ENCODE measurements at places on chromosomes 12 and 14. TPM values are rescaled to one million over a fixed set of nuclear protein-coding genes. Genes with fewer than 3 reads are reported as not detected.

RHEBL1 gene
- total RNA-seq, result 8.1 TPM

- H3K27ac ChIP-seq, result no peak overlapping the region
- no peaks in the 10 kb centered on the region for H3K4me1 ChIP-seq
Observed at GRCh38 chr12:119117936-119118335, 60.8 kb upstream of the HSPB8 start.

DNA sequence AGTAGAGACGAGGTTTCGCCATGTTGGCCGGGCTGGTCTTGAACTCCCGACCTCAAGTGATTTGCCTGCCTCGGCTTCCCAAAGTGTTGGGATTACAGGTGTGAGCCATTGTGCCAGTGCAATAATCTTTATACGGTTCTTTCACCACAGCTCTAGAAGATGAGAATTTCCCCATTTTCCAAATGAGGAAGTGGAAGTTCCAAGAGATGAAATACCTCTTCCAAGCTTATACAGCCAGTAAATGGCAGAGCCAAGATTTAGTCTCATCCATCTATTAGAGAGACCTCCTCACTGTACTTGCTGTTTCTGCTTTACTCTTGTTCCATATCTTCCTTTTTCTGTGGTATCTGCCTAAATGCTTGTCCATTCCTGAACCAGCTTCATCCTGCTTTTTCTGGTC is 3.1 kb upstream of the LMNTD1 start:
- no peaks in the 10 kb centered on the region for H3K36me3 ChIP-seq
- H3K27ac ChIP-seq, result no peak overlapping the region
- DNase-seq, result no peak
- no peaks in the 10 kb centered on the region for H3K4me1 ChIP-seq
- peaks cover 5% of the 10 kb centered on the region for H3K27me3 ChIP-seq

GRCh38 chr12:121858662-121859572 is at the start of gene HPD:
HPD (minus strand) TSS chr12:121858859; CDS start chr12:121858823, 36 bp downstream.
- no peaks in the 10 kb centered on the region for H3K36me3 ChIP-seq
- no peak within 1 kb of the TSS for H3K27ac ChIP-seq
- no peaks in the 10 kb centered on the region for H3K27me3 ChIP-seq
- no peak for DNase-seq
- H3K4me3 ChIP-seq, result no peak within 1 kb of the TSS

GRCh38 chr12:82474798-82475184 is 116.5 kb downstream of the METTL25 start:
- no peaks in the 10 kb centered on the region for H3K27me3 ChIP-seq
- no peak for DNase-seq
- H3K36me3 ChIP-seq, result peaks cover 5% of the 10 kb centered on the region
- no peaks in the 10 kb centered on the region for H3K4me1 ChIP-seq

DNA sequence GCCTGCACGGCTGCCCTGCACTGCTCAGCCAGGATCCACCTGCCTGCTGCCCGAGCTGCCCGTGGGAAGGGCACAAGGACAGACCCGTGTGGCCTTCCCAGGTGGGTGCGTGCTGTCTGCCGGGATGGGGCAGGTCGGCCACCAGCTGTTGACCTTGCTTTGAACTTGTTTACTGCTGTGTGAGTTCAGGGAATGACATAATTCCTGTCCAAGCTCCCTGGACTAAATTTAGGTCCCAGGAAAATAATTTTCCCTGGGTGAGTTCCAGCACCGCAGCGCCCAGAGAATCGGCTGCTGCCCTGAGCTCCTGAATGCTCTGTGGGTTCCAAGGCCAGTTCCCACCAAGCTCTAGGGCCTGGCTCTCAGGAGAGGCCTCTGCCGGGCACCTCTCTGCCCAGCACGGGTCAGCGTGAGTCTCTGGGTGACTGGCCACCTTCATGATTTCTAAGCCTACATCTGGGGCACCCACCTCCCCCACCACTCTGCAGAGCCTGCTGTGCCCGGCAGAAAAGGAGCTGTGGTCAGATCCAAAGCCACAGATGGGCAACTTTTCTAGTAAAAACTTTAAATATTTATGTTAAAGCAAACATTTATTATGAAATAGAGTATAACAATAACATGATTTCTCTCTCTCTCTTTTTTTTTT is 27.2 kb upstream of the MLXIP start:
- no peaks in the 10 kb centered on the region for H3K36me3 ChIP-seq
- no peak overlapping the region for H3K27ac ChIP-seq
- no peaks in the 10 kb centered on the region for H3K27me3 ChIP-seq
- H3K4me3 ChIP-seq, result no peak overlapping the region
- peaks cover 4% of the 10 kb centered on the region for H3K4me1 ChIP-seq

NINJ2 gene
- 6.1 TPM for total RNA-seq

- no peak overlapping the region for H3K27ac ChIP-seq
- H3K27me3 ChIP-seq, result no peaks in the 10 kb centered on the region
- no peaks in the 10 kb centered on the region for H3K36me3 ChIP-seq
- no peak overlapping the region for H3K4me3 ChIP-seq
- no peak for DNase-seq
- peaks cover 15% of the 10 kb centered on the region for H3K4me1 ChIP-seq
Observed at GRCh38 chr14:90674716-90675115, 141.5 kb downstream of the TTC7B start.

GRCh38 chr14:41295734-41296133 is 310.9 kb upstream of the LRFN5 start:
- H3K4me1 ChIP-seq, result no peaks in the 10 kb centered on the region
- DNase-seq, result no peak
- no peaks in the 10 kb centered on the region for H3K36me3 ChIP-seq
- H3K27me3 ChIP-seq, result no peaks in the 10 kb centered on the region
- no peak overlapping the region for H3K27ac ChIP-seq

- DNase-seq, result no peak
- no peak overlapping the region for H3K4me3 ChIP-seq
Observed at GRCh38 chr12:16763901-16764300, 157.9 kb upstream of the LMO3 start.

DNA sequence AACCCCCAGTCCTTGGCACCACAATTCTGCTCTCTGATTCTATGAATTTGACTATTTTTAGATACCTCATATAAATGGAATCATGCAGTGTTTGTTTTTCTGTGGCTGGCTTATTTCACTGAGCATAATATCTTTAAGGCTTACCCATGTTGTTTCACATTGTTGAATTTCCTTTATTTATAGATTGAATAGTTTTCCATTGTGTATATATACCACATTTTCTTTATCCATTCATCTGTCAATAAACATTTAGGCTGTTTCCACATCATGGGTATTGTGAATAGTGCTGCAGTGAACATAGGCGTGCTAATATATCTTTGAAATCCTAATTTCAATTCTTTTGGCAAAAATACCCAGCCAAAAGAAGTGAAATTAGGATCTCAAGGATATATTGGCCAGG is 126.7 kb upstream of the SLC38A2 start:
- no peaks in the 10 kb centered on the region for H3K27me3 ChIP-seq
- no peak overlapping the region for H3K4me3 ChIP-seq
- DNase-seq, result no peak
- no peaks in the 10 kb centered on the region for H3K4me1 ChIP-seq
- H3K36me3 ChIP-seq, result no peaks in the 10 kb centered on the region

GRCh38 chr14:98758440-98758839 is 513.6 kb downstream of the BCL11B start:
- no peaks in the 10 kb centered on the region for H3K36me3 ChIP-seq
- no peak for DNase-seq
- H3K27ac ChIP-seq, result no peak overlapping the region
- no peak overlapping the region for H3K4me3 ChIP-seq

NEMP1 gene
- total RNA-seq, result 14.1 TPM

GRCh38 chr14:51818748-51819380 is 41.5 kb upstream of the GNG2 start:
- DNase-seq, result no peak
- no peaks in the 10 kb centered on the region for H3K4me1 ChIP-seq
- peaks cover 3% of the 10 kb centered on the region for H3K36me3 ChIP-seq
- H3K4me3 ChIP-seq, result no peak overlapping the region

PROX2 gene
- not detected for total RNA-seq

OTX2 gene
- not detected for total RNA-seq

DNA sequence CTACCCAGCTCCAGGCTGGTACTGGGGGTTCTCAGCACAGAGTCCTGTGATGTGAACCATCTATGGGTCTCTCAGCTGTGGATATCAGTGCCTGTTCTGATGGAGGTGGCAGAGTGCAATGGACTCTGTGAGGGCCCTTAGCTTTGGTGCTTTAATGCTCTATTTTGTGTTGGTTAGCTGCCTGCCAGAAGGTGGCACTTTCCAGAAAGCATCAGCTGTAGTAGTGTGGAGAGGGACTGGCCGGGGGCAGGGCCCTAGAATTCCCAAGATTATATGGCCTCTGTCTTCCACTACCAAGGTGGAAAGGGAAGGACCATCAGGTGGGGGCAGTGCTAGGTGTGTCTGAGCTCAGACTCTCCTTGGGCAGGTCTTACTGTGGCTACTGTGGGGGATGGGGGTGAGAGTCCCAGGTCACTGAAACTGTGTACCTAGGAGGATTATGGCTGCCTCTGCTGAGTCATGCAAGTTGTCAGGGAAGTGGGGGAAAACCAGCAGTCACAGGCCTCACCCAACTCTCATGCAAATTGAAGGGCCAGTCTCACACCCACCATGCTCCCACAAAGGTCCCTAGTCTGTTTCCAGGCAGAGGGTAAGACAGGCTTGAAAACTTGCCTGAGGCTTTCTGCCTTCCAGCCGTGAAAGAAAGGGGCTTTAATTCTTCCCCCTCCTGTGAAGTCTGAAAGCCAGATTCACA is 878.1 kb downstream of the C12orf50 start:
- H3K36me3 ChIP-seq, result no peaks in the 10 kb centered on the region
- H3K27me3 ChIP-seq, result no peaks in the 10 kb centered on the region
- DNase-seq, result no peak
- H3K4me3 ChIP-seq, result no peak overlapping the region

DNA sequence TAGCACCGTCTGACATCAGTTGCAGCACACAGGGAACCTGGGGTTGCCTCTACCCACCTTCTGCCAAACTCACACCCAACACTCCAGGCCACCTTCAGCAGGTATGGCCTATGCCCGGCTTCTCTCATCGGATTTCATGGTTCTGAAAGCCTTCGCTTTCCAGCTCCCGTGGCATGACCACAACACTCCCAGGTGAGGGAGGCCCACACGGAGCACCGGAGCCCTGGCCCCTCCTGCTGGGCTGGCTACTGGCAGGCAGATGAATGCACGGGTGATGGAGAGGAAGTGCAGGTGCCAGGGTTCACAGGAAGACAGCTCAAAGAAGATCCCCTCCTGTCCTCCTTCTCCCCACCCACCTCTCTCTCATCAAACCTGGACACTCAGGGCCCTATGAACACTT is 37.2 kb downstream of the CACNA2D4 start:
- H3K4me1 ChIP-seq, result peaks cover 5% of the 10 kb centered on the region
- no peaks in the 10 kb centered on the region for H3K36me3 ChIP-seq
- H3K27me3 ChIP-seq, result peaks cover 37% of the 10 kb centered on the region
- no peak overlapping the region for H3K4me3 ChIP-seq

GRCh38 chr14:47102472-47102871 is 450.9 kb upstream of the RPL10L start:
- DNase-seq, result no peak
- no peak overlapping the region for H3K4me3 ChIP-seq
- H3K27me3 ChIP-seq, result no peaks in the 10 kb centered on the region

CCNB1IP1 gene
- 26.3 TPM for total RNA-seq

DNA sequence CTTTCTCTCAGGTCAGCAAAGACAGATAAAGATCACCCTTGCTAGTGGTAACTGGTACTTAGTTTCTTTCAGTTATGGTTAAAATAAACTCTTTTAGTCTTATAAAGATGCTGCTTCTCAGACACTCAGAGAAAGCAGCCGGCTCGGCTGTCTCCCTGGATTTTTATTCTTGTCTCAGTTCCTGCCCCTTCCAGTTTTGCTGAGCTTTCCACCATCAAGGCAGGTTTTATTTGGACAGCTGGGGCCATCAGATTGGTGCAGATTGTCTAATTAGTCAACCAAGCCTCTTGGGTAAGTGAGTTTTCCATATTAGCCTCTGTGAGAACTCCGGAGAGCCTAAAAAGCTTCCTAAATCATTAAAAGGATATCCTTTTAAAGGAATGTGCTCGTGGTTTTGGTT is 130.8 kb upstream of the BMP4 start:
- no peak overlapping the region for H3K27ac ChIP-seq
- no peaks in the 10 kb centered on the region for H3K36me3 ChIP-seq
- H3K27me3 ChIP-seq, result peaks cover 7% of the 10 kb centered on the region
- DNase-seq, result no peak

COCH gene
- total RNA-seq, result 0.90 TPM

EEF1AKMT3 gene
- total RNA-seq, result 6.6 TPM

ACVRL1 gene
- total RNA-seq, result not detected

NOXRED1 gene
- 0.22 TPM for total RNA-seq

SAMD15 gene
- 0.26 TPM for total RNA-seq

- H3K4me3 ChIP-seq, result peak overlapping the region; percentile 22
- no peaks in the 10 kb centered on the region for H3K36me3 ChIP-seq
- peak overlapping the region; percentile 81 for H3K27ac ChIP-seq
- H3K27me3 ChIP-seq, result no peaks in the 10 kb centered on the region
- DNase-seq, result no peak
- H3K4me1 ChIP-seq, result peaks cover 7% of the 10 kb centered on the region
Observed at GRCh38 chr12:62251609-62251958, 8.6 kb upstream of the USP15 start.

SCNN1A gene
- total RNA-seq, result 2.8 TPM

GRCh38 chr12:108638141-108638827 is 4.6 kb upstream of the SELPLG start:
- H3K4me3 ChIP-seq, result no peak overlapping the region
- no peak for DNase-seq
- no peaks in the 10 kb centered on the region for H3K27me3 ChIP-seq
- H3K36me3 ChIP-seq, result peaks cover under 1% of the 10 kb centered on the region
- peaks cover 22% of the 10 kb centered on the region for H3K4me1 ChIP-seq

DNA sequence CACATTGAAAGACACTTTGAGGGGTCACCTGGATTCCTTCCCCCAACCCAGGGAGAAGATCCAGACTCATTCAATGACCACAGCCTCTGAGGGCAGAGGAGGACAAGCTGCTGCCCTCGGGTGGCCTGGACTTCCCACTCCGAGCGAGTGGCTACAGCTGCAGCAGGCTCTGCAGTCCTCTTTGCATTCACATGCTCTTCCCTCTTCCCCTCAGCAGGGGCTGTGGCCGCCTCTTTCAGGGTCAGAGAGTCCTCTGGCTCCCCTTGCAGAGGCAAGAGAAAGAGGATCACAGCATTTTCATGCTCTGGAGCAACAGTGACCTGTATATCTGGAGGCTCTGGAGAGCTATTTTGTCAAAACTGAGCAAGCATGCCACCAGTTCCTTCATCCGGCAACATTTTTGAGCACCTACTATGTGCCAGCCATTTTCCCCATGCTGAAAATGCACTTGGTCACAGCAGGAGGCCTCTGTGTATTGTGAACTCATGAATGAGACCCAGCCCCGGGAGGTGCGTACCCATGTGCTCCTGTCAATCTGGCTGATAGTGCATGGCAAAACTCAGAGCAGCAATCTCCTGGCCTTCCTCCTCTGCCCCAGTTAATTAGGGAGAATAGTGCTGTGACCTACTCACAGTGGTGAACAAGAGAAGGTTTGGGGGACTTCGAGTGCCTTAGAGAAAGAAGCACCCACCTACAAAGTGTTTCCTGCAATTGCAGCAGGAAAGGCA is 42.9 kb upstream of the KCNA5 start:
- no peaks in the 10 kb centered on the region for H3K4me1 ChIP-seq
- H3K4me3 ChIP-seq, result no peak overlapping the region
- no peaks in the 10 kb centered on the region for H3K36me3 ChIP-seq
- DNase-seq, result no peak
